ENCODE measurements at places on chromosomes 5 and 9. TPM values are rescaled to one million over a fixed set of nuclear protein-coding genes. Genes with fewer than 3 reads are reported as not detected.
A peak's percentile ranks its signal among the peaks of the same experiment; 100 is the strongest.

The OSTF1 gene
- total RNA-seq = 25.2 TPM

The AMBP gene
- total RNA-seq = 0.32 TPM

The CARD19 gene
- total RNA-seq = 36.1 TPM

The ADAMTSL2 gene
- total RNA-seq = 2.9 TPM

The TERT gene
- not detected for total RNA-seq

The TXNDC8 gene
- not detected for total RNA-seq

The DNAJB5 gene
- 134 TPM for total RNA-seq

The SLC6A18 gene
- total RNA-seq = not detected

The ABO gene
- 0.91 TPM for total RNA-seq

The ABCA1 gene
- 12.0 TPM for total RNA-seq

The SPAG8 gene
- total RNA-seq = 2.3 TPM

The DBN1 gene
- 41.9 TPM for total RNA-seq

- H3K27ac ChIP-seq = no peak overlapping the region
- no peak for DNase-seq
- no peaks in the 10 kb centered on the region for H3K27me3 ChIP-seq
- H3K4me1 ChIP-seq = no peaks in the 10 kb centered on the region
Observed at GRCh38 chr5:78627766-78628165, 20.8 kb downstream of the LHFPL2 start.

- no peaks in the 10 kb centered on the region for H3K4me1 ChIP-seq
- no peak overlapping the region for H3K4me3 ChIP-seq
- no peak overlapping the region for H3K27ac ChIP-seq
- DNase-seq = no peak
- H3K36me3 ChIP-seq = no peaks in the 10 kb centered on the region
Observed at GRCh38 chr5:154652746-154653417, 102.3 kb upstream of the LARP1 start.

GRCh38 chr5:130868186-130868840 is 296.7 kb downstream of the HINT1 start:
- H3K27ac ChIP-seq = no peak overlapping the region
- no peaks in the 10 kb centered on the region for H3K4me1 ChIP-seq
- H3K4me3 ChIP-seq = no peak overlapping the region
- no peak for DNase-seq
- H3K36me3 ChIP-seq = no peaks in the 10 kb centered on the region

DNA sequence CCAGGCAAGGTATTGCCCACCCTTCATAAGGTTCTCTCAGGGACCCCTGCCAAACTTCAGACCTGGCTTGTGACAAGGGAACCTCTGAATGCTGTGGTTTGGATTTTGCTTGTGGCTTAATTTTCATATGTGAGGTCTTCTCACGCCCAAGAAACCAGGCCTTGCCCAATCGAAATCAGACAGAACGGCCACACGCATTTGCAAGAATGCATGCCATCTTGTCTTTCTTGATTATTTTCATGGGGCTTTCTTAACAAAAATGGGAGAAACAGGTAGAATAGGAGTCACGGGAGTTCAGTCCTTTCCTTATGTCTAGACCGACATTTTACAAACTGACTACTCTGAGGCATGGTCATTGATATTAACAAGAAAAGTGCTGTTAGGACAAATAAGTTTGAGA is 170.2 kb upstream of the PAPPA start:
- no peak overlapping the region for H3K27ac ChIP-seq
- no peaks in the 10 kb centered on the region for H3K27me3 ChIP-seq
- no peak for DNase-seq
- no peaks in the 10 kb centered on the region for H3K36me3 ChIP-seq
- H3K4me3 ChIP-seq = no peak overlapping the region

- no peak for DNase-seq
- H3K27ac ChIP-seq = no peak overlapping the region
- H3K36me3 ChIP-seq = no peaks in the 10 kb centered on the region
- H3K27me3 ChIP-seq = no peaks in the 10 kb centered on the region
- H3K4me3 ChIP-seq = no peak overlapping the region
Observed at GRCh38 chr9:107504585-107505455, 15.3 kb upstream of the KLF4 start.

DNA sequence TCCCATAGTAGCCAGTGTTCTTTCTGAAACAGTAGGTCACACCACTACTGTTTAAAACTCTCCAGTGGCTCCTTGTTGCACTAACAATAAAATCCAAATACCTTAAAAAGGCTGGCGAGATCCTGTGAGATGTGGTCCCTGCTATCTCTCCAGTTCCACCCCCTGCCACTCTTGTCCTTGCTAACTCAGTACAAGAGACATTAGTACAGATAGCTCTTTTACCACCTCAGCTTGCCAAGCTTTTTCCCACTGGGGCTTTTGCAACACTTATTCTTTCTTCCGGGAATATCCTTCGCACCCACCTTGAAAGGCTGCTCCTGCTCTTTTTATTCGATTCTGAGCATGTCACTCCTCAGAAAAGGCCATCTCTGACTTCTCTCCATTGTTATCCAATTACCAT is 14.9 kb downstream of the NIPSNAP3B start:
- H3K27me3 ChIP-seq = no peaks in the 10 kb centered on the region
- peaks cover 4% of the 10 kb centered on the region for H3K4me1 ChIP-seq
- no peaks in the 10 kb centered on the region for H3K36me3 ChIP-seq
- no peak overlapping the region for H3K4me3 ChIP-seq

DNA sequence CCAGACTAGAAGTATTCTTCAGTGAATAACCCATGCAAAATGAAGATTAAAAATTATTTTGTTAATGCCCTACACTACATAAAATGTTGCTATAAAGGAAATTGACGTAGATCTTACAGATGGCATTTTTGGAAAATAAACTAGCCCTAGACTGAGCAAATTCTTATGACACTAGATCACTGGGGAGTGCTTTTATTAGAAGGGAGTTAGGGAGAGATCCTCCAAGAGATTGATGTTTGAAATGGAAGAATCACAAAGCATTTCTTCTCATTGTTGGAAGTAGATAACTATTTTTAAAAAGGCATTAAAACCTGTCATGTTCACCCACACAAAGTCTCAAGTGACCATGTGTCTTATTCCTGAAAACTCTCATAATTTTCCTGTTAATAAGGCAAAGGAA is 351.1 kb upstream of the TLE4 start:
- H3K4me3 ChIP-seq = no peak overlapping the region
- no peaks in the 10 kb centered on the region for H3K4me1 ChIP-seq
- no peaks in the 10 kb centered on the region for H3K36me3 ChIP-seq
- H3K27ac ChIP-seq = no peak overlapping the region

- DNase-seq = peak; percentile 79
- no peaks in the 10 kb centered on the region for H3K36me3 ChIP-seq
- peak overlapping the region; percentile 75 for H3K27ac ChIP-seq
- no peak overlapping the region for H3K4me3 ChIP-seq
- H3K4me1 ChIP-seq = peaks cover 98% of the 10 kb centered on the region
- no peaks in the 10 kb centered on the region for H3K27me3 ChIP-seq
Observed at GRCh38 chr9:98973576-98973975, 29.9 kb downstream of the COL15A1 start.

GRCh38 chr5:146653560-146653959 is 137.6 kb upstream of the GPR151 start:
- H3K4me3 ChIP-seq = no peak overlapping the region
- H3K36me3 ChIP-seq = no peaks in the 10 kb centered on the region
- no peaks in the 10 kb centered on the region for H3K27me3 ChIP-seq
- DNase-seq = no peak
- H3K4me1 ChIP-seq = no peaks in the 10 kb centered on the region

- H3K4me3 ChIP-seq = no peak overlapping the region
- H3K36me3 ChIP-seq = no peaks in the 10 kb centered on the region
- no peaks in the 10 kb centered on the region for H3K4me1 ChIP-seq
- H3K27me3 ChIP-seq = no peaks in the 10 kb centered on the region
Observed at GRCh38 chr5:35442885-35443639, 174.6 kb upstream of the SPEF2 start.

DNA sequence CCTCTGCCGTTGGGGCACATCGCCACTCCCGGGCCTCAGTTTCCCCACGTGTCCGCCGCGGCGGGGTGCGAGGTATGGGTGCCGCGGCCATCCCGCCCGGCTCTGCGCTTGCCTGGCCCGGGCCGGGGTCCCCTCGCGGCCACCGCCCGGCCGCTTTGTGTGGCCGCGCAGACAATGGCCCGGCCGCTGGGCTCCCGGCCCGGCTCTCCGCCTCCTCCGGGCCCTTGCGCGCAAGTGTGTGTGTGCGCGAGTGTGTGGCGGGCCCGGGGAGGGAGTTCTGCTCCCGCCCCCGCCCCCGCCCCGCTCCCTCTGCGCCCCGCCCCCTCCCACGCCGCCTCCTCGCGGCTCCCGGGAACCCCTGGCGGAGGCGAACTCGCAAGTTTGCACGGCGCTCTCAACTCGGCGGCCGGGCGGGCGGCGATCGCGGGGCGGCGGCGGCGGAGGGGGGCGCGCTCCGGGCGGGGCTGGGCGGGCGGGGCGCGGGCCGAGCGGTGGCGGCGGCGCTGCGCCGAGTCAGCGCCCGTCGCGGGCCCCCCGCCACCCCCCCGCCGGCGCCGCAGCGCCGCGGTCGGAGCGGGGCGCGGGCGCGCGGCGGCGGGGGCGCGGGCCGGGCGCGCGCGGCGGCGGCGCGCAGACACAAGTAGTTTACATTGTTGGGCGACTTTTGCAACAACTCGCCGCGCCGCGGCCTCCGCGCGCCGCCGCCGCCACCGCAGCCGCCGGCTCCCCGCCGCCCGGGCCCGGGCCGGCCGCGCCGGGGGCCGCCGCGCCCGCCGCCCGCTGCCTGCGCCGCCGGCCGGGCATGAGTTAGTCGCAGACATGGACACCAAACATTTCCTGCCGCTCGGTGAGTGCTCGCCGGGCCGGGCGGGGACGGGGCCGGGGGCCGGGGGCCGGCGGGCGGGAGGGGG is at the start of gene RXRA:
RXRA (plus strand) TSS at position 643 of the 911 bp plus-strand sequence; CDS start at position 820, 177 bp downstream.
- peak within 1 kb of the TSS; percentile 98 for H3K27ac ChIP-seq
- peaks cover 45% of the 10 kb centered on the region for H3K4me1 ChIP-seq
- H3K4me3 ChIP-seq = peak within 1 kb of the TSS; percentile 89
- no peaks in the 10 kb centered on the region for H3K27me3 ChIP-seq

GRCh38 chr5:65760504-65761275 is 38.7 kb downstream of the NLN start:
- no peak overlapping the region for H3K4me3 ChIP-seq
- no peaks in the 10 kb centered on the region for H3K4me1 ChIP-seq
- no peaks in the 10 kb centered on the region for H3K36me3 ChIP-seq
- no peaks in the 10 kb centered on the region for H3K27me3 ChIP-seq

- H3K4me3 ChIP-seq = no peak overlapping the region
- H3K27me3 ChIP-seq = no peaks in the 10 kb centered on the region
- no peak for DNase-seq
- H3K27ac ChIP-seq = no peak overlapping the region
Observed at GRCh38 chr5:171477101-171477500, 57.7 kb downstream of the FGF18 start.

GRCh38 chr9:121880343-121880898 is 212.7 kb downstream of the TTLL11 start:
- no peaks in the 10 kb centered on the region for H3K27me3 ChIP-seq
- no peak for DNase-seq
- H3K27ac ChIP-seq = no peak overlapping the region
- H3K36me3 ChIP-seq = no peaks in the 10 kb centered on the region
- no peak overlapping the region for H3K4me3 ChIP-seq
- peaks cover 6% of the 10 kb centered on the region for H3K4me1 ChIP-seq

GRCh38 chr9:124414612-124415011 is 630 bp downstream of the PSMB7 start:
- H3K4me1 ChIP-seq = no peaks in the 10 kb centered on the region
- no peaks in the 10 kb centered on the region for H3K27me3 ChIP-seq
- peaks cover 48% of the 10 kb centered on the region for H3K36me3 ChIP-seq
- H3K27ac ChIP-seq = no peak overlapping the region

- H3K27ac ChIP-seq = no peak overlapping the region
- no peaks in the 10 kb centered on the region for H3K27me3 ChIP-seq
- DNase-seq = peak; percentile 62
- peaks cover 20% of the 10 kb centered on the region for H3K4me1 ChIP-seq
Observed at GRCh38 chr5:38540314-38540713, 16.1 kb downstream of the LIFR start.

- no peaks in the 10 kb centered on the region for H3K27me3 ChIP-seq
- H3K27ac ChIP-seq = no peak overlapping the region
- H3K4me3 ChIP-seq = no peak overlapping the region
- H3K36me3 ChIP-seq = no peaks in the 10 kb centered on the region
Observed at GRCh38 chr5:158100373-158100888, 241.5 kb upstream of the CLINT1 start.

DNA sequence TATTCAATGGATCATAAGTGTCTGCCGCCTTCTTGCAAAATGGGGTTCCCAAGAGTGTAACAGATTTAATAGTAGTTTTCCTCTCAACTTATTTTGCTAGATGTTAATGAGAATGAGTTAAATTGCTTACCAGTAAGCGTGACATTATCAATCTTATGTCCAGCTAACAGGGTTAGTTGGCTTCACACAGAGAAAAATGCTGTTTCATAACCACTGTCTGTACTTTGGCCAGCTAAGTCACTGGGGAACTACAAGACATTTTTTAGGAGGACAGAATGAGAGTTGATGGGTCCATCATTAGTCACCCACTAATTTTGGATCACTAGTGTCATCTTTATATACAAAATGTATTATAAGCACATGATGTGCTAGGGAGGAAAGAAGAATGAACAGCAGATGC is 1.4 kb downstream of the CDC37L1 start:
- H3K27ac ChIP-seq = peak overlapping the region; percentile 93
- H3K27me3 ChIP-seq = no peaks in the 10 kb centered on the region
- H3K36me3 ChIP-seq = peaks cover 11% of the 10 kb centered on the region
- no peak for DNase-seq

DNA sequence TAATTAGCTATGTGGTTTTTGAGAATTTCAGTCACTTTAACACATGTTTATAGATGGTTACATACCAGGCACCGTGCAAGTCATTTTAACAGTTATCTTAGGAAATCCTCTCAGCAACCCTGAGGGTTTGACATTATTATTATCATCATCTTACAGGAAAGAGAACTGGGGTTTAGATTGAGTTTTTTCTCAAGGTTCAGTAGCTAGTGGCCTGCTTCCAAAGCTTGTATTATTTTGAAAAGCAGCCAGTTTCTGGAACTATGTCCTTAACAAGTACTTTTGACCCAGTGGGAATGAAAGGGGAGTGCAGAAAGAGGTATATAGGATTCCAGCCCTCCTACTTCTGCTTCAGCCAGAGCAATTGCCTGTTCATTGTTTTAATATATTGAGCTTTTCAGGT is 157.5 kb downstream of the COMMD10 start:
- DNase-seq = no peak
- H3K4me1 ChIP-seq = no peaks in the 10 kb centered on the region
- no peak overlapping the region for H3K27ac ChIP-seq
- no peak overlapping the region for H3K4me3 ChIP-seq

- H3K4me1 ChIP-seq = peaks cover 36% of the 10 kb centered on the region
- H3K36me3 ChIP-seq = no peaks in the 10 kb centered on the region
- no peaks in the 10 kb centered on the region for H3K27me3 ChIP-seq
- peak overlapping the region; percentile 74 for H3K4me3 ChIP-seq
- DNase-seq = no peak
Observed at GRCh38 chr5:88884608-88884877, 1.6 kb upstream of the MEF2C start.

Measured in heart left ventricle (tissue), 16 donors.